NCI-H748 treated with DMSO at 0.1 percent for 48 hours (cell line): ENCODE measurements at places on chromosomes 12 and 14.

DNA sequence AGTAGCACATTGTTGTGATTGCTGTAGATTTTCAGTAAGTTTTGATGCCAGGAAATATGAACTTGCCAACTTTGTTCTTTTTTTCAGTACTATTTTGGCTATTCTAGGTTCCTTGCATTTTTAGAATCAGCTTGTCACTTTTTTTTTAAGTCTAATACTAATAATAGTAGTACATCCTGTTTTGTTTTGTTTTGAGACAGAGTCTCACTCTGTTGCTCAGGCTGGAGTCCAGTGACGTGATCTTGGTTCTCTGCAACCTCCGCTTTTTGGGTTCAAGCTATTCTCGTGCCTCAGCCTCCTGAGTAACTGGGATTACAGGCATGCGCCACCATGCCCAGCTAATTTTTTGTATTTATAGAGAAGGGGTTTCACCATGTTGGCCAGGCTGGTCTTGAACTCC is 16.5 kb downstream of the PWP1 start:
- DNase-seq: no peak

- peak; percentile 22 for DNase-seq
Measured at GRCh38 chr14:20530771-20531571, 25.6 kb downstream of the RNASE10 start.

DNA sequence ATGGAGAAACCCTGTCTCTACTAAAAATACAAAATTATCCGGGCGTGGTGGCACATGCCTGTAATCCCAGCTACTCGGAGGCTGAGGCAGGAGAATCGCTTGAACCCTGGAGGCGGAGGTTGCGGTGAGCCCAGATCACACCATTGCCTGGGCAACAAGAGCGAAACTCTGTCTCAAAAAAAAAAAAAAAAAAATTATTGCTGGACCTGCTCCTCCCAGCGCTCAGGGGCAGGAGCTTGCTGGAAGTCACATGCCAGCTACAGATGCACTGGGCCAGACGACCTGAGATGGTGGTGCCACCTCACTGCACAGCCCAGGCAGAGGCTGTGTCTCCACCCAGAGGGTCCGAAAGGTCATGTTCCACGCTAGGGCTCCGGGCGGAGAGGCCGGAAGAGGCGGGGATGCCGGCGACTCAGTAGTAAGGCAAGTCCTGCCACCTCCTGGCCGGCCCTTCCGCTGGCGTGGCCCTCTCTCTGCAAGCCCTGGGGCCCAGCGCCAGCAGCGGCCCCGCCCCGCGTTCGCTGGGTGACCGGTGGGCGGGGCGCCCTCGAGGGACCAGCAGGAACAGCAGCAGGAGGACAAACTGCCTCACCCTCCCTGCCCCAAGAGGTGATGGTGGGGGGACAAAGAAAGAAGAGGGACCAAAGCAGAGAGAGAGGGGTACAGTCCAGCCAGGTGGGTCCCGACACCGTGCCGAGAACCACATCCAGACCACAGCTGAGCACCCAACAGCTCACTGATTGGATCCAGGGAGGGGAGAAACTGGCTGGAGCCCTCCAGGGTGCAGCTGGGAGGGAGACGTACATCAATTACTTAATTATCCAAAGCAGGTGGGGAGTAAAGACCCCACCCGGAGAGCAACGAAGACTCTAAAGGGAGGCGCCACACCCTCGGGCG is 3.6 kb upstream of the RHOF start:
- peak; percentile 52 for DNase-seq

- DNase-seq: peak; percentile 21
Measured at GRCh38 chr14:64502887-64503433, 678 bp downstream of the ZBTB25 start.

DNA sequence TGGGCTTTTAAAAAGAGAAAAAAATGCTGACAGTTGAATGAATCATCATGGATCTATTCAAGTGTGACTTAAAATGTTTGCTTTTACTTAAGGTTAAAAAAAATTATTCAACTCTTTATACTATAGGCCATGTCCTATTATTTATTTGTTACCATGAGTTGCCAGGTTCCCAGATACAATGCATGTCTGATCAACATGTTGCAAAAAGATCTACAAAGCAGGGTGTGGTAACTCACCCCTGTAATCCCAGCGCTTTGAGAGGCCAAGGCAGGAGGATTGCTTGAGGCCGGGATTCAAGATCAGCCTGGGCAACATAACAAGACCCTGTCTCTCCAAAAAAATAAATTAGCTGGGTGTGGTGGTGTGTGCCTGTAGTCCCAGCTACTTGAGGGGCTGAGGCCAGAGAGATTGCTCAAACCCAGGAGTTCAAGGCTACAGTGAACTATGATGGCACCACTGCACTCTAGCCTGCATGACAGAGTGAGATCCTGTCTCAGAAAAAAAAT is 460.8 kb downstream of the BCAT1 start:
- no peak for DNase-seq

DNA sequence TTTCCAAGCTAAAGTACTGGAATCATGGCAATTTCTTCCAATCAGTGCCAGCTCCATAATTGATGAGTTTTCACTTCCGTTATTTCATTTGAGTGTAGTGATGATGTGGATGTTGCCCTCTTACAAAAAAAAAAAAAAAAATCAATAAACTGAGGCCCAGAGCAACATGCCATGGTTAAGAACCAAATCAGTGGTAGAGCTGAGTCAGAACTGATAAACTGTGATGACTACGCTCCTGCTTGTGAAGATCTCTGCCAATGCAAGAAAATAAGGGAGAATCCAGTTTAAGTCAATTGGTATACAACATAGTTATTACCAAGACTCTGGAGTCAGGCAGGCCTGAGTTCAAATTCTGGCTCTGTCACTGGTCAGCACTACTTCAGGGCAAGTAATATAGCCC is 102.7 kb downstream of the GPR135 start:
- DNase-seq: no peak

GRCh38 chr12:130026608-130027176 is 122.9 kb upstream of the TMEM132D start:
- DNase-seq: peak; percentile 39

DNA sequence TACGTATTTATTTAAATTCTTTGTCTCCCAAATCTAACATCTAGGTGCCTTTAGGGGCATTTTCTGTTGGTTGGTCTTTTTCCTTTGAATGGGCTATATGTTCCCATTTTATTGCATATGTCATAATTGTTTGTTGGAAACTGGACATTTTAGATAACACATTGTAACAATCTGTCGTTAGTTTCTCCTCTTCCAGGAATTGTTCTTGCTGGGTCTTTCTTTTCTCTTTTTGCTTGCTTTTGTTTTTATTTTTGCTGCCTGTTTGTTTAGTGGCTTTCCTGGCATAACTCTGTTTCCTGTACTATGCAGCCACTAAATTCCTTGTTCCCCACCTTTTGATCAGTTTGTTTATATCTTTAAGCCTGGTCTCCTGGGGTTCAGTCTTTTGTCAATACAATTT is 244.3 kb upstream of the RTL1 start:
- DNase-seq: no peak

DNA sequence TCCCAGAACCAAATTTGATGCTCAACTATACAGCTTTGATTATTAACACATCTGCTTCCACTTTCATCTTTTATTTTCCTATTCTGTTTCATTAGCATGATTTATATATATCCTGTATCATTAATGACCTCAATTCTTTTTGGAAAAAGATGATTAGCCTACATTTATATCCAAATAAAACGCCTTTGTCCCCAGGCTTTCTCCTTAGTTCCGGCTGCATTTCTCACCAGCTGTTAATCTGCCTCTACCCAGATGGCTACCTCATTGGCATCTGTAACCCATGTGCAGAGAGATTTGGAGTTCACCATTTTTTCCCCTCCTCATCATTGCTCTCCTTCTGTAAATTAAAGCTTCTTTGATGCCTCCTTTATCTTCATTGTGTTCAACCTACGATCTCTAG is 336.8 kb upstream of the RGS6 start:
- DNase-seq: no peak

DNA sequence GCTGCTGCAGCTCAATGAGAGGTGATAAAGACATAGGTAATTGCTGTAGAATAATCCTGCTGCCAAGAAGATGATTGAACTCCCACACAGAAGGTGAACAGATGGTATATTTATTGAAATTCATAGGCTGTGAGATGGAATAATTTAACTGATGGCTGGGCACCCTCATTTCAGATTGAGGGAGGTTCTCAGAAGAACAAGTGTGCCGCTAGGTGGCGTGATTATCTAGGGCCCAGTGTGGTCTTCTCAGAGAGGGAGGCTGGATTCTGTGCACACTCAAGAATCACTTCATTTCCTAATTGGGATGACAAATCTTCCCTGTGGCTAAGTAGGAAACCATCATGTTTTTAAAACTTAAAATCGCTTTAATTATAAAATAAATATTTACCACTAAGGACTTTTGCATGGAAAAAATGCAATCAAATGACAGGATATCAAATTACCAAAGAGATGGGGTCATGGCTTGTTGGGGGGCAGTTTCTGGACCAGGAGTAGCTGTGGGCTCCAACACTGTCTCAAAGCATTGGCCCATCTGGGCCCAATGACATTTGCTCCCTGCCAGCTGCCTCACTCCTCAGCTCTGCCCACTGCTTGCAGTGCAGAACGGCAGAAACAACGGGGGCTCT is 132.3 kb downstream of the SNAPC1 start:
- DNase-seq: peak; percentile 69

GRCh38 chr12:75852143-75852542 is 179.4 kb downstream of the PHLDA1 start:
- no peak for DNase-seq

GRCh38 chr14:101123618-101124510 is 220.3 kb upstream of the RTL1 start:
- no peak for DNase-seq

- DNase-seq: no peak
Measured at GRCh38 chr12:43063650-43064049, 474.1 kb upstream of the PRICKLE1 start.

- DNase-seq: no peak
Measured at GRCh38 chr12:5758347-5758746, 186.7 kb downstream of the ANO2 start.

DNA sequence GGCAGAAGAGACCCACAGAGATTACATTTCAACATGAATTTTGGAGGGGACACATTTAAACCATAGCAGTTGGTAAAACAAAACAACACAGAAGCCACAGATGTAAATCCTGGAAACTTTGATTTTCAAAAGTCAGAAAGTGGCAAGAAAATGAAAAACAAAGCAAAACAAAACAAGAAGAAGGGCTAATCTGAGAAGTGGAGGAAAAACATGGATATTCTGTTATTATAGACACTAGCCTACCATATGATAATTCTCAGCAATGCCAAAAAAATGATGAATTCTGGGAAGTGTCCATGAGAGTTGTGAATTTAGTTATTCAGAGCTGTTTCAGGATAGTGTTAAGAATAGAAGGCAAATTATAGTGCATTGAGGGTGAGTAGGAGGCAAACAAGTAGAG is 192.3 kb downstream of the TRHDE start:
- DNase-seq: no peak

GRCh38 chr14:64659366-64659765 is 44.9 kb upstream of the PLEKHG3 start:
- DNase-seq: no peak

DNA sequence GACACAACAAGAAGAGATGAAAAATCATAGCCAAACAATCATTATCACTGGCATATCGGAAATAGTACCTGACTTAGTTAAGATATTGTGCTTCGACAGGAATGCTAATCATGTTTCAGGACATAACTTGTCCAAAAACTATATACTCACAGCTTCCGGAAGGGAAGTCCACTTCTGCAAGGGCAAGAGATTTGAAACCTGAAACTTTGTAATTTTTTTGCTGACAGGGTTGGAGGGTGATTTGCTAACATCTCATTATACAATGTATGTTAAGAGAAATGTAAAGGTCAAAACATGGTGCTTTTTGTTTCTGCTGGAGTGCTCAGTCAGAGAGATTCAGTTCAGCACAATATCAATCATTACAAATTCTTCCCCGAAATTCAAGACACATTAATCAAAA is 200.3 kb downstream of the CNTN1 start:
- no peak for DNase-seq

DNA sequence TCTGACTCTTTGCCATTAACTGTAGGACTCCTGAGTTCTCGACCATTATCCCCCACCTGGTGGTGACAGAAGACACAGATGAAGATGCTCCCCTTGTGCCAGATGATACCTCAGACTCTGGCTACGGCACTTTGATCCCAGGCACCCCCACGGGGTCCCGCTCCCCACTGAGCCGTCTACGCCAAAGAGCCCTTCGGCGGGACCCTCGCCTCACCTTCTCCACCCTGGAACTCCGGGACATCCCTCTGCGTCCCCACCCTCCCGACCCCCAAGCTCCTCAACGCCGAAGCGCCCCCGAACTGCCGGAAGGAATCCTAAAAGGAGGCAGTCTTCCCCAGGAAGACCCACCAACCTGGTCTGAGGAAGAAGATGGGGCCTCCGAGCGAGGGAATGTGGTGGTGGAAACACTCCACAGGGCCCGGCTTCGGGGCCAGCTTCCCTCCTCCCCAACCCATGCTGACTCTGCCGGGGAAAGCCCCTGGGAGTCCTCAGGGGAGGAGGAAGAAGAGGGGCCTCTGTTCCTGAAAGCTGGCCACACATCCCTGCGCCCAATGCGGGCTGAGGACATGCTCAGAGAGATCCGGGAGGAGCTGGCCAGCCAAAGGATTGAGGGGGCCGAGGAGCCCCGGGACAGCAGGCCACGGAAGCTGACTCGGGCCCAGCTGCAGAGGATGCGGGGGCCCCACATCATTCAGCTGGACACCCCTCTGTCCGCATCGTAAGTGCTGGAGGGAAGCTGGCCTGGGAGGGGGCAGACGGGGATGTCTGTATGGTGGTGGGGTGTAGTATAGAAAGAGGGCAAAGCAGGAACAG is 14.4 kb downstream of the TNFRSF1A start:
- DNase-seq: no peak

- no peak for DNase-seq
Measured at GRCh38 chr14:29637411-29637810, 290.2 kb downstream of the PRKD1 start.

DNA sequence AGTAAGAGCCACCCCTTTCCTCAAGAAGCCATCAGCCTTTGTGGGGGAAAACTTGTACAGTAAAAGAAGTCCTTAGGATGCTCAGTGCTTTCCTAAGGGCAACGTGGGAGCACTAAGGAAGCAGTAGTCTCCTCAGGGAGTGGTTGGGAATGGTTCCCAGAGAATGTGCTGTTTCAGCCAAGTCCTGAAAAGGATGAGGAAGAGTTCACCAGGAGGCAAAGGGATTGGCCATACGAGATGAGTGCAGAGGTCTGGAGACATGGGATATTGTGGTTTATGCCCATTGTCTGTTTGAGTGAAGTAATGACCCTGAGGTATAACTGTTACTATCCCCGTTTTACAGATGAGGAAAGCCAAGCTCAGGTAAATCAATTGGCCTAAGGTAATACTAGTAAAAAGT is 86.0 kb upstream of the ATF1 start:
- no peak for DNase-seq

DNA sequence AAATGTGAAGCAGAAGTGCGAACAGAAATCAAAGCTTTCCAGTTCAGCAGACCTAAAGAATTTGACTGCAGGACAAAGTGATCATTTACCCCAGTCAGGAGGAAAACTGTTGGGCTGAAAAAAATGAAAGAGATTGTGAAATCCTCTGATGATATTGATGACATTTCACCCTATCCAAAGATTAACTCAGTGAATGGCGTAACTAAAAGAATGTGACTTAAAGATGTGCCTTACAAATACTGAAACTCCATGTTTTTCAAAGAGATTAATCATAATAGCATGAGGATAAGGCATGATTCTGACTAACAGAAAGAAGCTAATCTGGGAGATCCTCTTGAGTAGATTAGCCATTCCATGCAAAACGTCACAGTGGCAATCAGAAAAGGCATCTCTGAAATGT is 225.6 kb downstream of the DUSP6 start:
- no peak for DNase-seq
